ENCODE measurements at places on chromosomes 5 and 9.

GRCh38 chr5:23411994-23412393, 95.4 kb upstream of the PRDM9 start:
- DNase-seq: no peak

GRCh38 chr5:179206366-179206765, 138.9 kb downstream of the ADAMTS2 start:
- DNase-seq: no peak

GRCh38 chr5:137933491-137933911, 44.2 kb downstream of the PKD2L2 start:
- DNase-seq: no peak

DNA sequence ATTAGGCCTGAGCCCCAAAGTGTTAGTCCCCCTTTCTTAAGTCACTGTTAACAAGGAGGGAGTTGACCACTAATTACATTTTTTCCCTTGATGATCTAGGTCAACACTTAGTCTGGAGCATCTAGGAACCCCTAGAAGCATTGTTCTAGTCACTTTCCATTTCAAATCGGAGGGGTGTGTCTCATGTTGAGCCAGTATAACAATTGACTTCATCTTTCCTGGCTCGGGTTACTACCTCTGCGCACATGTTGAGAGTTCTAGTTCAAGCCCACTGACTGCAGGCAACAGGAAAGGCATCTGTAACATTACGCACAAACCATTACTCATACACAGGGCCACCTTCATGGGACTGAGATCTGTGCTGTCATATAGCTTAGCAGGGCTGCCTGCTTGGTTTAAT, 164.9 kb downstream of the NTRK2 start:
- DNase-seq: no peak

- no peak for DNase-seq
These were observed 589 bp downstream of the CKS2 start for GRCh38 chr9:89311346-89312221.

- DNase-seq: no peak
These were observed 1877.3 kb upstream of the ACO1 start for GRCh38 chr9:30507166-30507565.

- no peak for DNase-seq
These were observed 170.4 kb upstream of the OTULINL start for GRCh38 chr5:14411216-14411615.

GRCh38 chr5:90344689-90345088, 64.9 kb downstream of the CETN3 start:
- no peak for DNase-seq

Data from esophagus squamous epithelium (tissue), 5 donors.